Muscle of leg (tissue), 16 donors: ENCODE measurements at places on chromosomes 4 and X. TPM values are rescaled to one million over a fixed set of nuclear protein-coding genes. Genes with fewer than 3 reads are reported as not detected.

Gene SHROOM2
- polyA plus RNA-seq, result 1.0 TPM

Gene CCKAR
- polyA plus RNA-seq, result not detected

Gene SRPX2
- polyA plus RNA-seq, result 39.5 TPM

- DNase-seq, result no peak
These were observed 12.2 kb downstream of the SULT1B1 start for GRCh38 chr4:69748173-69748572.

Gene RASL11B
- 12.0 TPM for polyA plus RNA-seq

DNA sequence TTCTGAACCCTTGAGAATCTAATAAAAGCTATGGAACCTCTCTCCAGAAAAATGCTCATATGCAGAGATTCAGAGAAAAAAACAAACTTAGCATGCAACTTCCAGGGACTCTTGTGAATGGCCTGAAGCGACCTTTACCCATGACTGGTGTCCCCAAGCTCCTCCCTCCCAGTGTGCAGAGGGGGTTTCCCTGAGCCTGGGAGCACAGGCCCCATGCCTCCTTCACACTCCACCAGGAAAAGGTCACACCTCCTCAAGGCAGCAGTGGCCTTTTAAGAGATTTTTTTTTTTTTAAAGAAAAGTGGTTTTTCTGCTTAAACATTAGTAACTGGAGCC is 13.3 kb upstream of the UBA6 start:
- DNase-seq, result no peak

DNA sequence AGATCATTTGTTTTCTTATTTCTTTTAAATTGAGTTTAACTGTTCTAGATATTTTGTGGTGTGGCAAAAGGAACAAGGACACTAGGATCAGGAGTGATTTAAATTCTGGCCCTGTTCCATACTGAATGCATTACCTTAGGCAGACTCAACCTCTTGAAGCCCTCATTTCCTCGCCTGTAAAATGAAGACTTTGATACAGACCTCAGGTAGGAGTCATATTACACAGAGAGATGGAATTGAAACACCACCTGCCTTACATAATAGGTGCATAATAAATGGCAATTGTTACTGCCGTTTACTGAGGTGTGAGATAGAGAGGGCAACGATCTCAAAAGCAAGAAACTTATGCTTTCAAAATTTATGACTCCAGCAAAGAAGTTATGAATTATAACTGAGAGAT is 28.2 kb upstream of the RASSF6 start:
- no peak for DNase-seq

DNA sequence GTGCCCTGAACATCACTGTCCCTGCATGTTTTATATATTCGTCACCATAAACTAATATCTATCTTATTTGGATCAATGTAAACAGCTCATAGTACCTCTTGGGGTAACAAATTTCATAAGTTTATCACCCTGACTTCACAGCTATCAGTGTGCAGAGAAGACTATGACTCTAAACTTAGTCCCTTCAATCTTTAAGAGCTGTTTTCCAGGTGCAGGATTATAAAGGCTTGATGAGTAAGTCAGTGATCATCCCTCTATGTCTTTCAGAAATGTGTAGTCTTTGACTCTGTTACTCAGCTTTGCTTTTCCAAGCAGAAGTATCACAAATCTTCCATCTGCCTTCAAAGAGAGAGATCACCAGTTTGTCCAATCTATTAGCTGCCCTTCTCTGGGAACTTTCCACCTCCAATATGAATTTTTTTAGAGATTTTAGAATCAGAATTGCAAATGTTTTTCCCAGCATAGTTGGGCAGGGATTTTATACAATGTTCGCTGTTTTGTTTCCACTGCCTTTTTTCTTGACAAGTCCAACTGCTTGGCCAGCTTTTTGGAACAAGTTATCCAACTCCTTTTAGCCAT is 45.1 kb upstream of the TSPAN7 start:
- DNase-seq, result peak; percentile 59

GRCh38 chr4:10015140-10015753 is 6.0 kb downstream of the SLC2A9 start:
- peak; percentile 55 for DNase-seq

- no peak for DNase-seq
These were observed 103.7 kb upstream of the AADAT start for GRCh38 chr4:170193496-170193895.

DNA sequence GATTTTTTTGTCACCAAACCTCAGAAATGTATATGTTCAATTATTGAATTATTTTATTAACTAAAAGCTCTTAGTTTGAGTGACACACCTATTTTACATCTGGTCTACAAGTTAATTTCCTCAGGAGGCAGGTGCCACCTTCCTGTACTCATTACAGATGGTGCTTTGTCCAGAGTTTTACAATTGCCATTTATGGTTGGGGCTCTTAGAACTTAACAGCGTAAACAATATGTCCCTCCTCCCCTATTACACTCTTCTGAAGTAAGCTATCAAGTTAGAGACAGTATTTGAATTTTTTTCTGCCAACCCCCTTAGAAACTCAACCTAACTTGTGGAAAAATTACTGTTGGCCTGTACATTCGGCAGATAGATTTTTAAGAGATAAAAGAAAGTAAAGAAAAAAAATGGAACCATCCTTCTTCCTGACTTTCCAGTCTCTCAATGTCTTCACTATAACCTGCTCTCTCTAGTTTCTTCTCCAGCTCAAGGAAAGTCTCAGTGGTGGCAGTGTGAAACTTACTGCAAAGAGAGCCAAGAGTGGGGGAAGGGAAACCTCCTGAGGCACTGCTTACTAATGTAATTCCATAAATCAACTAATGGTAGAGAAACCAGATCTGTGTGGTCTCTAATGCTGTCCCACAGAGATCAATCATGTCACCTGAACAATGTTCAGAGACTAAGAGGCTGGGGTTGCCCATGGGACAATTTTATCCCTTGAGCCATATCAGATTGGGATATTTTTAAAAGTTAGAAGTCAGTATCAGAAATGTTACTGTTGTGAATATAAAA is 7.8 kb downstream of the CXXC4 start:
- no peak for DNase-seq

- peak; percentile 41 for DNase-seq
These were observed 217.9 kb upstream of the KLHL4 start for GRCh38 chrX:87299563-87300160.

DNA sequence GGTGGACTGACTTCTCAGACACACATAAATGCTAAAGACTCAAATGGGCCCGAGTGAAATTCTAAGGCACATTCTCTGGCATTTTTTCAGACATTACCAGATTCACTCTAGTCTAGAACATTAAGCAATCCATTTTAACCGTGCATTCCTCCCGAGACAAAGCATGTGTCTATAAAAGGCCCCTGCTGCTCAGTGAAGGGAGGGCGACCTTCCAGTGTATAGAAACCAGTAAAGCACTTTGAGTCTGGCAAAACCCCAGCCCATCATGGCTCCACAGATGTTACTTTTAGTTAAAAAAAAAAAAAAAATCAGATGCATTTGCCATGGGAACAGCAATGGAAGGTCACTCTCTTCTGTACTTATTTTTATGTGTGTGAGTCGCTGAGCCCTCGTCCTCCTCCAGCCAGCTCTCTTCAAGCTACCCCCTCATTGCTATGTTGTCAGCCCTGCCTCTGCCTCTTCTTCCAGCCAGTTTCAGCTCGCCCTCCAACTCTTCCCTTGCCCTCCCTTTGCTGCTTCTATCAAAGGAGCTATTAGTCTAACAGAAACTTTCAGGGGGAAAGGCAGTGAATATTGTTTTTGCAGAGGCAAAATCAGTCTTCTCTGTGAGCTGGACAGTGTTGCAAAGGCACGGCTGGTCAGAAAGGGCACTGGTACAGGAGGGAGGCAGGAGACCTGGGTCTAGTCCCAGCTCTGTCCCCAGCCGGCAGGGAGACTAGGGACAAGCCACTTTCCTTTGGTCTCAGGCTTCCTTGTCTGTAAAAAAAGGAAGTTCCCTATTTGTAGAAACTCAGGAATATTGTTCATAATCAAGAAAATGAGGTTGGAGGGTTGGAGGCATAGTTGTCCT is 644.2 kb downstream of the ZNF674 start:
- DNase-seq, result peak; percentile 19

- DNase-seq, result no peak
These were observed 29.3 kb downstream of the RGS12 start for GRCh38 chr4:3322059-3322550.

Gene NUDT10
- 2.3 TPM for polyA plus RNA-seq

GRCh38 chr4:114257501-114257900 is 278.1 kb upstream of the ARSJ start:
- DNase-seq, result no peak

Gene SH3RF1
- 11.6 TPM for polyA plus RNA-seq

DNA sequence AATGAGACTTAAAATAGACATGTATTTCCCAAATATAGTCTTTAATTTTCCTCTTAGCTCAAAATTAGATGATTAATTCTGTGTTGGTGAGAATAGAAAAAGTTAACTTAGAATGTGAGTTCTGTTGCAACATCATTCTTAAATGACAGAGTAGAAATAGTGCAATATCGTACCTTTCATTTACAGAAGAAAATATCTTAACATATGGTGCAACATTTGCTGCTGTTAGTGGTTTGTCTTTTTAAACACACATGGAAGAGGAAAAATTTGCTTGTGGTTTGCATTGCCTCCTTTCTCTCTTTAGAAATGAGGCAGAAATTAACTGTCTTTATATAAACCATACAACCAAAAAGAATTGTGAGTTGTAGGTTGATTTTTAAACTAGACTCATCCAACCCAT is 39.3 kb upstream of the FHDC1 start:
- no peak for DNase-seq

DNA sequence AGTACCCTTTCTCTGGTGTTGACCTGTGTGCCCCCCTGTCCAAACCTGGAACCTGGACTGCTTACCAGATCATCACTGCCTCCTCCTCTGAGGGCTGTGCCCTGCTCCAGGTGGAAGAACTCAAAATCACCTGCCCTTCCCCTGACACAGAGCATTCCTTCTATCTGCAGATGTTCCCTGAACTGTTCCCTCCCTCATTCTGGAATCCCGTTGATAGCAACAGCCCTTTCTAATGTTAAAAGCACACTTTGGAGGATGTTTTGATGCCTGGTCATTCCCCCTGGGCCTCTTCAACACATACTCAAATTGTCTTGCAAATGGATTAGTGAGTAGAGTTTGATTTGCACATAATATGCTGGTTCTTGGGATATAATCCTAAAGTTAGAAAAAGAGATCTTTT is 225.8 kb downstream of the FGF13 start:
- no peak for DNase-seq

DNA sequence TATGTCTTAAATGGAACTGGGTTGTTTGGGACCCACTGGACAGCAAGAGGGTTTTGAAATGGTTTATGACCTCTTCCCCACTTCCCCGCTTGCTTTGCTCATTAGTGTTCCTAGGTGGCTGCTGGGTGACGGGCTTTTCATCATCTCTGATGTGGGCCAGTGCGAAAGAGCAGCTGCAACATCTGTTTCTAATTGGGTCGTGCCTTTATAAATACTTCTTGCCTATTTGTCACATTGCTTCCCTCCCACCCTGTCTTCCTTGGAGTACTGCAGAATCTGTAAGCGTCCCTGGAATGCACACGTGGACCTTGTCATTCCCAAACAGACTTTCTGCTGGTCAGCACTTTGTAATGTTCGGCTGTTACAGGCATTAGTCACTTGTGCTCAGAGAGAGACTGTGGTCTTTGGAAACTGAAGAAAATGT is 35.2 kb downstream of the SEPTIN11 start:
- peak; percentile 99 for DNase-seq

Gene RELL1
- polyA plus RNA-seq, result 11.7 TPM

DNA sequence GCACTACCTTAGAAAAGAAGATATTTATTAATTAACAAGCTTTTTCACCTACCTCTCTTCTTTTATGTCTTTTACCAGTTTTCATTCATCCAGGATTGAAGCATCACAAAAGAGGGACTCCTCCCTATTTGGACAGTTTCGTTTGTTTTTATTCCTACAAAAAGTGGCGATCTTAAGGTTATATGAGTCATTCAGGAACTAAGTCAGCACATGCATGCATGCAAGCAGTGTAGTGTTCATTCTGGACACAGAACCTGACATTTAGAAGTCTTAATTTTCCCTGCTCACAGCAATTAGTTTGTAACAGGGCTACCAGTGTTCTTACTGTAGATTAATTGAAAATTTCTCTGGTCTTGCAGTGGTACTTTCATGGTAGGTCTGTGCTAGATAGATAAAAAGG is 47.9 kb upstream of the QRFPR start:
- no peak for DNase-seq

- DNase-seq, result peak; percentile 11
These were observed 24.4 kb upstream of the DYNLT3 start for GRCh38 chrX:37871626-37872302.

DNA sequence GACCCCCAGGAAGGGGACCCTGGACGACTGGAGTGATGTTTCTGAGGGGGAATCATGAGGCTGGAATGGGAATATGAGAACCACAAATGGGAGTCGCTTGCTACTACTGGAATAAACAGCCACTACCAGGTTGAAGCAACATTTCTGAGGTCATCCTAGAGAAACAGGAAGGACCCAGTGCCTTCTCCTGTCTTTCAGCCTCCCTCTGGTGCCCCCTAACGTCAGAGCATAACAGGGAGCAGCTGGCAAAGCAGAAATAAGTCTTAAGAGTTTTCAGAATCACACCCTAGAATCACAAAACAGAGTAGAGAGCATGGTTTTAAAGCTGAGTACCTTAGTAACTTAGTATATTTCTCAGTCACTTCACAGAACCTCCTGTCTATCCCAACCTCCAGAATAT is 347.8 kb upstream of the PITX2 start:
- no peak for DNase-seq

Gene SGMS2
- 12.6 TPM for polyA plus RNA-seq

DNA sequence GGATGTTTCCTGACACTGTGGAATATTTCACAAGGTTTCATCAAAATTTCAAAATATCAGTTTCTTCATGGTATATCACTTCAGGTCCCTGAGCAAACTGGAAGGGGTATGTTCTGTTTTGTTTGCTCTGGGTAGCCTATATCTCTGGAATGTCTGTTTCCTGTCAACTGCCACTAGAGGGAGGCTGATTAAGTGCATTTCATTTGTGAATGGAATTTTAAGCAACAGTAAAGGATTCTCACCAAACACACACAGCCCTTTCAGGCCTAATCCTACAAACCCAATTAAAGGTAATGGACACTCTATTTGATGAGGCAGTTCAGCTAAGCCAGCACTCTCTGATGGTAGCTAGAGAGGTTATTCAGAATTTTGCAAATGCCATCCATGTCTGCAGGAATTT is 307.1 kb downstream of the TEX13A start:
- peak; percentile 43 for DNase-seq

GRCh38 chr4:56148428-56148827 is 199.7 kb downstream of the CEP135 start:
- no peak for DNase-seq

GRCh38 chrX:9091258-9091657 is 57.3 kb upstream of the FAM9B start:
- no peak for DNase-seq

- no peak for DNase-seq
These were observed 2.7 kb downstream of the GEMIN8 start for GRCh38 chrX:14027036-14027435.

DNA sequence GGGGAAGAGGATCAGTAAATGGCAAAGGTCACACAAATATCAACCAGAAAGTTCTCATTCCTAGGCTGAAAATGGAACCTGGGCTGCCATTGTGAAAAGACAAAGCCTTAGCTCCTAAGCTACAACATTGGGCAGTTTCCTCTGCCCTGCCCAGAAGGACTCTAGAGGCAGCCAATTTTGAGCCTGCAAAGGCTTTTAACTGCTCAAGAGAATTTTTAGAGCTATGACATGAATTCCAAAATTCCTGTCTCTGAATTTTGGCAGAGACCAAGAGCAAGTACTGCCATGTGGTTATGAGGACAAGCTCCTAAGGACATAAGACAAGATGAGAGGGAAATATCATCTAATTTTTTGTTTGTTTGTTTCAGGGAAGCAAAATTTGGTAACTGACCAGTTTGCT is 29.6 kb upstream of the IGFBP7 start:
- DNase-seq, result no peak

GRCh38 chr4:168796362-168797106 is 213.5 kb downstream of the CBR4 start:
- DNase-seq, result no peak
